CD4-positive, alpha-beta T cell treated with Interleukin-6 at 100 ng/mL for 8 hours (primary cell): ENCODE measurements at places on chromosomes 5 and 9.

- no peak for DNase-seq
These were observed 45.3 kb downstream of the PTPN3 start for GRCh38 chr9:109452761-109453160.

DNA sequence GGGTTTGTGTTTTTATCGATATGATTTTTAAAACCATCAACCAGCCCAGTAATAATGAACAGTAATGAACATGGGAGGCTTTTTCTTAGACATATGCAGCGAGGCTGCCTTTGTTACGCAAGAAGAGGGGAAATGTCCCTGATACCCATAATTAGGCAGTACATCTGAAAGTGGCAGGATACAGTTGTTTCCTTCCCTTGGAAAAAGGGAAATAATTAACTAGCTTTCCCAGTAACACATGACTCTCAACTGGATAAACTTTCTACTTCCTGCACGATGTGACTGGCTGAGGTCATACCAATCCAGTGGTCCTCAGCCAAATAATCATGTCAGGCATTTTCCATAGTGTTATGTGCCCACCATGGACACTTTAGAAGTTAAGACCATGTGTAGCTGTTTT, 431.6 kb upstream of the C9orf72 start:
- DNase-seq: no peak

GRCh38 chr9:86549920-86550319, 195.7 kb upstream of the TUT7 start:
- no peak for DNase-seq

GRCh38 chr9:23821375-23822181, 4.5 kb downstream of the ELAVL2 start:
- DNase-seq: no peak

DNA sequence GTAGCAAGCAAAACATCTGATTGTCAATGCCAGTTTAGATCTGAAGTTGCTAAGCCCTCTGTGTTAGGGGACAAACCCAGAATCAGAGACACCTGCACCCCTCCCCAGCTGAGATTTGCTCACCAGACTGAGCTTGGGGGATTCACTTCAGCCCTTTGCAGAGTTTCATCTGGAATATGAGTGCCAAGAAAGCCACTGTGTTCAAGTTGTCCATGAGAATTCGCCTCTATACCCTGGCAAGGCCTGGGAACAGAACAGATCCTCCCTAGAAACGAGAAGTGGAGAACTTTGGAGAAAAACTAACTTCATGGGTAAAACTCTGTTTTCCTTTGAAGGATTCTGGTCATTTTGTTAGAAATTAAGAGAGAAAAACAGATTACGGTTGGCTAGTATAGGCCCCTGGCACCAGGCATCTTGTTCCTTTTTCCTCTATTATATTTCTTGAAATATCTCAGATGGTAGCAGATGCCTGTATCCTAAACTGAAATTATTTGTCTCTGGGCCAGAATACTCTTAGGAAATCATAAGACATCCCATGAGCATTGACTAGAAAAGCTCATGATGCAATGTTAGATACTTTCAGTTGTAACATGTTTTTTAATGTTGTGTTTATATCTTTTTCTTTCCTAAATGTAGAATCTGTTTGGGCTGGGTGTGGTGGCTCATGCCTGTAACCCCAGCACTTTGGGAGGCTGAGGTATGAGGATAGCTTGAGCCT, 64.4 kb downstream of the SNX18 start:
- DNase-seq: no peak
